Stimulated activated CD8-positive, alpha-beta memory T cell treated with anti-CD3 and anti-CD28 coated beads, Interleukin-4, amount 100 ng/mL, for 1 hour (primary cell): ENCODE measurements at places on chromosomes 12 and 14.

GRCh38 chr12:91766454-91766853 is 379.2 kb downstream of the BTG1 start:
- DNase-seq, result no peak

GRCh38 chr14:95489214-95490137 is 27.0 kb downstream of the SYNE3 start:
- no peak for DNase-seq

DNA sequence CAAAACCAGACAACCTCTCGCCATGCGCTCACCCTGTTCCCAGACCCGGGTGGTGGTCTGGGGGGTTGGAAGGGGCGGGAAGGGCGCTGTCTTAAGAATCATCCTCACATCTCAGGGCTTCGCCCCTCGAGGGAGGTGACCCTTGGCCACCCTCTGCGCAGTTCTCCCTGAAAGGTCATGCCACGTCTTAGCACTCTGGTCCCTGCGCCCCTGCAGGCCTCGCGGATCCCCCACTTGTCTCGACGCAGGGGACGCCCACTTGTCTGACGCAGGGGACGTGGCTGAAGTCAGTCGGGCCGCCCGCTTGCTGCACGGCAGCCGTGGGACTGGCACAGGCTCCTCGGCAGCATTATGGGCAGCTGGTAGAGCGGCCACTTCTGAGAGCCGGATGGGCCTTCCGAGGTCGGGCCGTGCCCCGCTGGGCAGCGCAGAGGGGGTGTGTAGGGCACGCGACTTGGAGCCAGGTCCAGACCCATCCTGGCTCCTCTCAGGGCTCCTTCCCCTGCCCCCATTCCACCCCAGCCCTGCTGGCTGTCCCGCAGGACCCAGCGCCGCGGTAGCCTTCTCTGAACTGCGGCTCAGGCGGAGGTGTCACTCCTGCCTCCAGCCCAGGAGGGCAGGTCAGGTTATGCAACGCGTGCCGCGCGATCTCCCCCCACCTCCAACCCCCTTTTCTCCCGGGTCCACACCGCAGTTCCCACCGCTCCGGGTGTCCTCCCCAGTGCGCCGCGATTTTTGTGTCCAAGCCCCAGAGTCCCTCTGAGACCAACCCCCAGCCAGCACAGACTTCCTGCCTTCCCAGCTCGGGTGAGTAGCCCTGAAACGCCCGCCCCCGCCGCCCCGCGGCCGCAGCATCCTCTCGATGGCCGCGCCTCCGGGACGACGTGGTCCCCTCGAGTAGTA is 40.9 kb upstream of the CAPRIN2 start:
- DNase-seq, result no peak

DNA sequence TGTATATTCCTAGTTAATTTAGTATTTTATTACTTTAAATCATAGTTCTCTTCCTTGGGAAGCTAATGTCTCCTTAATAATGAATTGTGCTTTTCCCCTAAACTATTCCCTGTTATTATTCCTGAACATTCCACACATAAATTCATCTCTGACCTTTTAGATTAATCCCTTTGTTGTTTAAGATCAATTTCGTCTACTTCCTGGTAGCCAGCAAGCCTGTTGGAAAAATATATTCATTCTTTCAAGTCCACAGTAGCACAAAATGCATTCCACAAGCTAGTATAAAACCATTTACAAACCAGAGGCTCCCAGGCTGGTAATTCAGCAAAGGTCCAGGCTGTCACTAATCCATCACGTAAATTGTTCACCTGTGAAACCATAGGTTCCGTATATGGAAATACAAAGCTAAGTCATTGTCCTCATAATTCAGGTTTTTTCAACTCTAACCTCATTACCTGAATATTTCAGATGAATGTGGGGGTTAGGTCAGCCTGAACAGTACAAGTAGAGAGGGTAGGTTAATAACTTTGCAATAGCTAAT is 232.7 kb downstream of the SEC23A start:
- no peak for DNase-seq

GRCh38 chr12:9079883-9080675 is 35.6 kb downstream of the A2M start:
- DNase-seq, result no peak

- DNase-seq, result no peak
Measured at GRCh38 chr12:44875417-44875953, 630 bp downstream of the NELL2 start.

DNA sequence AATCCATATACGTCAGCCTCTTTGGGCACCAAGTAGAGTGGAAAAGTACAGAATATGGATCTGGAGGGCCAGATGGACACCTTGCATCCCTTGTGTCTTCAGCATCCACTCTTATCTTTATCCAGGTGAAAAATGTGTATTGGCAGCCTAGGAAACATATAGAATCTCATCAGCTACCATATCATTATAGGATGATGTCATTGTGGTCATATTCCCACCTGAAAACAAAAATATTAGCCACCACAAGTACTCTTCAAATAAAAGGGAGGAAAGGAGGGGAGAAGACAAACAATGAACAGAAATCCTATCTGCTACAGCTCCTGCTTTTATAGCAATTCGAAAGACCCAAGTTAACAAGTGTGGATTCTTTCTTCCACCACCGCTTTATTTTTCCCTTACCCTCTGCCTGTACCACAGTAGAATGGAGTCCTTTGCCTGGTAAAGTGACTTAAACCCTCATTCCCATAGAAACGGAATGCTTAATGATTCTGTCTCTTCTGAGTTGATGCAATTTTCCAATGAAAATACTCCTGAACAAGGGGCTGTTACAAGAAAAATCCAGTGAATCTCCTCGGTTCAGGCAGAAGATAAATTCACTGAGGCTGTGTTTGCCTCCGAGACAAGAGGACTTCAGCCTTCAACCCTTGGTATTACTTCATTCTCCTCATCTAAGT is 13.8 kb upstream of the IL26 start:
- no peak for DNase-seq

DNA sequence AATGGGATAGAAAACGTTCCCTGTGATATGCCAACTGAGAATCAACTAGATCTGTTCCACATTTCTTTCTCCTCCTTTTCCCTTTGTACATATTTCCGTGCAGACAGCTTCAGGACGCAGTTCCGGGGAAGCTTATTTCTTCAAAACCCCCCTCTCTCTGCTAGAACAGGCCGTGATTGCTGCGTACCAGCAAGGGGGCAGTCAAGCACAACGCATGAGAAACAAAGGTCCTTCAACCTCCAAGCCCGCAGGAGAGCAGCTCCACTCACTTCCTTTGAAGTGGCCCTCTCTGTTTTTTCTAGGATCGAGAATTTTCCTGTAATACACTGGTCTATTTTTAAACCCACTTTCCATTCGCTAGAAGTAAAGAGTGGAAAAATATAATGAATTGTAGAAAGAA is 80.8 kb downstream of the ZNF664 start:
- DNase-seq, result no peak

GRCh38 chr12:25725470-25725869 is 172.4 kb upstream of the LMNTD1 start:
- no peak for DNase-seq

DNA sequence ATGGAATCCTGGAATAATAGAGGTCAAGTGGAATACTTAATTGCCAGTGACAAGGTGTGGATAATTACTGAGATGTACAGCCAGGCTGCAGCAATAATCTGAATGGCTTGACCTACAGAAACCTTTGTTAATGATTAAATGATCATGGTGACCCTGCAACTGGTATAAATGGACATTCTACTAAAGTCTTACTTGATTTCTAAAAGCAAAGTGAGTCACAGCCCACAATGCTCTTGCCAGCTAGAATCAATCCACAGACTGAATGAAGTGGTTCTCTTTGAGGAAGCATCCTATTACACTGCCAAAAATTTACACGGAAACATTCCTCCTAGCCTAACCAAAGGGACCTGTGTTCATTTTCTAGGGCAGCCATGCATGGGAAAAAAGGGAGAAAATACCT is 518.5 kb downstream of the SOX5 start:
- no peak for DNase-seq

- no peak for DNase-seq
Measured at GRCh38 chr12:31029916-31030562, 43.6 kb upstream of the DDX11 start.

GRCh38 chr12:47236109-47236714 is 156.5 kb upstream of the AMIGO2 start:
- DNase-seq, result no peak

- DNase-seq, result no peak
Measured at GRCh38 chr14:75238756-75239455, 39.7 kb upstream of the FOS start.

DNA sequence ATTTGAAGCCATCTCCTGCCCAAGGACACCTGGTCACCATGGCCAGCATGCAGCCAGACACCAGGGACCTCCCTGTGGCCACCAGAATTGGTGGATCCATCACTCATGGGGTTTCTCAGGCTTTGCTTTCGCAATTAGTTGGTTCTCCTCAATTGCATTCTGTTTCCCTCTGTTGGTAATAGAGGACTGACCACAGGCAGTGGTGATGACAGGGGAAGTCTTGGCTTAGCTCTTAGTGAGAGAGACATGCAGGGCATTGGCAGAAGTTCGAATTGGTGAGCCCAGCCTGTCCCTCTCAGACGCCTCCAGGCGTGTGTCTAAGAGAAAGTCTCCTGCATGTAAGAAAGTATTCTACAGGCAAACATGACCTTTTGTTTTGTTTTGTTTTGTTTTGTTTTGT is 21.3 kb downstream of the HCAR2 start:
- no peak for DNase-seq

- DNase-seq, result no peak
Measured at GRCh38 chr14:81801921-81802320, 268.3 kb upstream of the SEL1L start.

- DNase-seq, result no peak
Measured at GRCh38 chr14:52279408-52279807, 11.9 kb downstream of the PTGDR start.

GRCh38 chr12:64729909-64730587 is 29.2 kb downstream of the GNS start:
- DNase-seq, result no peak

GRCh38 chr14:22332686-22333421 is 256.2 kb downstream of the DAD1 start:
- DNase-seq, result no peak

- DNase-seq, result no peak
Measured at GRCh38 chr12:65525491-65526141, 247.1 kb downstream of the MSRB3 start.

GRCh38 chr12:95269892-95270291 is 52.3 kb downstream of the VEZT start:
- no peak for DNase-seq

GRCh38 chr14:62988967-62989366 is 56.3 kb downstream of the KCNH5 start:
- DNase-seq, result no peak

GRCh38 chr12:96335270-96335669 is 65.0 kb downstream of the CDK17 start:
- DNase-seq, result no peak

- DNase-seq, result no peak
Measured at GRCh38 chr14:100398044-100398443, 74.9 kb downstream of the SLC25A47 start.

DNA sequence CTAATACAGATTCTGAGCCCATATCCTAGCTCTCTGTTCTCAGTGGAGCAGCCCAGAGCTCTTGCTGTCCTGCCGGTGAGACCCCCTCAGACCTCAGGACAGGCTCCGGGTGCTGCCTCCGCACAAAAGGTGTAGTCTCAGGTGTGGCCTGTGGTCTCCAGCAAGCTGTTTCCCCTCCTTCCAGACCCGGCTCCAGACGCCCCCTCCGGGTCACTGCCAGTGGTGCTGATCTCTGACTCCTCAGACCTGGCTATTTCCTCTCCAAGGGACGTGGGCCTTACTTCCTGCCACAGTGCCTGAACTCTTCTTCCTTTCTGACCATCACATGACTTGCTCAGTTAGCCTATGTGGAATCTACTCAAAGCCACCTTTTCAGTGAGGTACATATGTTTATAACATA is 337.5 kb downstream of the GLT1D1 start:
- no peak for DNase-seq

DNA sequence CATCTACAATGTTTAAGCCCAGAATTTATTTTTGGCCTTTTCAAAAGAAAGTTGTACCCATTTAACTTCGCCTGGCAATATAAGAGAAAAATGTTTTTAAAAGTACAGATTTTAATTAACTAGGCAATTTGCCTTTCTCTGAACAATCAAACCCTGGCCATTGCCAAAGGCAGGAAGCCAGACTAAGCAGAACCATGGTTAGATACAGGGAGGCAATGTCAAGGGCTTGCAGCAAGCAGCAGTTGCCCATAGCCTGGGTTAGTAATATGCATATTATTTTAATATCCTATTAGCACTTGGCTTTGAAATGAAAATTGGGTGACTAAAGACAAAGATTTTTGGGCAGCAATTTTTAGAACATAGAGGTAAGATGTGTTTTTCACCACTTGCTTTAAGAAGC is 51.1 kb upstream of the FRMD6 start:
- DNase-seq, result no peak

- DNase-seq, result no peak
Measured at GRCh38 chr14:92635031-92635430, 113.4 kb downstream of the LGMN start.

GRCh38 chr12:123945287-123946151 is 27.1 kb downstream of the CCDC92 start:
- no peak for DNase-seq

DNA sequence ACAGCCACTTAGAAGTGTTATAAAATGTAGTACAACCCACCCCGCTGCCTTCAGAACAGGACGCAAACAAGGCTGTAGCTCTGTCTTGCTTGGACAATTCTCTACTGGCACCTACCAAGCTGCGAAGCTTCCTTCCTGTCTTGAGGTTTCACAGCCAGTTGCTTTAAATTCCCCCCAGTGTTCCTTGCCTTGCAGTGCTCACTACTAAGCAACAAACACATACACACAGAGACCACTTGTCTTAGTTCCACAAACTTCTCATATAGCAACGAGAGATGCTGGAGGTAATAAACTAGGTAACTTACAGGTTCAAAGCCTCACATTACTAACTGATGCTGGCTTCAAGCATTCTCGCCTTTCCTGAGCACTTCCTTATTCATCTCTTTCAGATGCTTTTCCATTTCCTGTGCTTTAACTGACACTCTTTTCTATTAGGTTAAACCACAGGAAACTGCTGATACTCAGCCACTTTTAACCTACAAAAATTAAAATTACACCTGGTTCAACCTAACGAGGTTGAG is 91.5 kb upstream of the PTGDR start:
- peak; percentile 7 for DNase-seq

DNA sequence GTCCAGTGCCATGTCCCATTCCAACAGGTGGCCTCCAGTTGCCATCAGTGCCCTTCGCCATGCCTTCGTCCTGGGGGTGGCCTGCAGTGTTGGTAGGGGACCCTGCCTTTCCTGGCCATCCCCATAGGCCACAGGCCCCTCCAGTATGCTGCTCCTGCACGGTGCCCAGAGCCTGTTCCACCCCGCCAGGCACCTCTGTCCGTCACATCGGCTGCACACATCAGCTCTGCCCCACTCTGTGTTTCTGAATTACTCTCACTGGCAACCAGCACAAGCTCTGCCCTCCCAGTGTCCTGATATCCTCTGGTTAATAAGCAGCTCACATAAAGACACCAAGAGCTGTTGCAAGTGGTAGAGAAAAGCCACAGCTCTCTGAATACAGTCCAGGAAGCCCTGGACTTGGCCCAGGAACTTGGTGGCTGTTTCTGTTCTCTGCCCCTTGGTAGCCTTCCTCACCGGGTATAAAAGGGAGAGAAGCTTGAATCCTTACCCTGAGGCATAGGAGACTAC is 31.3 kb upstream of the ATP2A2 start:
- no peak for DNase-seq
